ENCODE measurements at places on chromosomes 5 and 9.

DNA sequence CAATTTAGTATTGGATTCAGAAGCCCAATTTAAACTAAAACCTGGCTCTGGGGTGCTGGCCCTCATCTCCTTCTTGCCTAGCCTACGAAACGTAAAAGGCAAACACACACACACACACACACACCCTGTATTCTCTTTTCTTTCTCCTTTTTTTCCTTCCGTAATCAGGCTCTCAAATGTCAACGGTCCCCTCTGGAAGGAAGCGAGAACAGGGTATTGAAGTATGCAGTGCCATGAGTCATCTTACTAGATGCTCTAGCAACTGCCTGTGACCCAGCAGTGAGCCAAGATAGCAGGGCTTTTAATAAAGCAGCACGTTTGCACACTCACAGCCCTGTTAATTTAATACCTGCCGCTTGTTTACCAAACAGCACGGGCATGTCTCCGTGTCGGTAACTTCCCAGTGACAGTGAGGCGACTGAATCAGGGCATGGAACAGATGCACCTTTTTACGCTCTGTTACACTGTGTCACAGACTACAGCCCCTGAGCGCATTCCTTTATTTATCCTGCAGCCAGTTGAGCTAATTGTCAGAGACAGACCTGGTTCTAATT is 243.8 kb downstream of the BNC2 start:
- DNase-seq, result no peak

GRCh38 chr9:77424993-77425392 is 223.1 kb downstream of the GNA14 start:
- no peak for DNase-seq

DNA sequence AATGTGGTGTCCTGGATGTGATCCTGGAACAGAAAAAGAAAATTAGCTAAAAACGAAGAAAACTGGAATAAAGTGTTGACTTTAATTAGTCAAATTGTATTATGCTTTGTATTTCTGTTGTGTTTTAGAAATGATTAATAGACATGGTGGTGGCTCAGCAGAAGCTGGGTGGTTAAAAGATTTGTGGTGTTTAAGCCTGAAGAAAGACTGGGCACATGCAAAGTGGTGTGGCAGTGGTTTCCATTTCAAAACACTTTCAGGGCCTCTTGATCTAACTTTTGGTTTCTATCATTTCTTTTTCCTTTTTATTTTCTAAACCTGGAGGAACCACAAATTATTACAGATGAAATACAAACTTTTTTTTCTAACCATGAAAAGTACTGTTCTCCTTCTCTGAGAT is 44.1 kb downstream of the ADGRV1 start:
- DNase-seq, result no peak

- DNase-seq, result no peak
Measured at GRCh38 chr5:91386120-91386519, 3.0 kb upstream of the ARRDC3 start.

- DNase-seq, result no peak
Measured at GRCh38 chr9:136012651-136013050, 51.5 kb upstream of the UBAC1 start.

- peak; percentile 69 for DNase-seq
Measured at GRCh38 chr5:177389241-177390169, 5.3 kb downstream of the SLC34A1 start.

DNA sequence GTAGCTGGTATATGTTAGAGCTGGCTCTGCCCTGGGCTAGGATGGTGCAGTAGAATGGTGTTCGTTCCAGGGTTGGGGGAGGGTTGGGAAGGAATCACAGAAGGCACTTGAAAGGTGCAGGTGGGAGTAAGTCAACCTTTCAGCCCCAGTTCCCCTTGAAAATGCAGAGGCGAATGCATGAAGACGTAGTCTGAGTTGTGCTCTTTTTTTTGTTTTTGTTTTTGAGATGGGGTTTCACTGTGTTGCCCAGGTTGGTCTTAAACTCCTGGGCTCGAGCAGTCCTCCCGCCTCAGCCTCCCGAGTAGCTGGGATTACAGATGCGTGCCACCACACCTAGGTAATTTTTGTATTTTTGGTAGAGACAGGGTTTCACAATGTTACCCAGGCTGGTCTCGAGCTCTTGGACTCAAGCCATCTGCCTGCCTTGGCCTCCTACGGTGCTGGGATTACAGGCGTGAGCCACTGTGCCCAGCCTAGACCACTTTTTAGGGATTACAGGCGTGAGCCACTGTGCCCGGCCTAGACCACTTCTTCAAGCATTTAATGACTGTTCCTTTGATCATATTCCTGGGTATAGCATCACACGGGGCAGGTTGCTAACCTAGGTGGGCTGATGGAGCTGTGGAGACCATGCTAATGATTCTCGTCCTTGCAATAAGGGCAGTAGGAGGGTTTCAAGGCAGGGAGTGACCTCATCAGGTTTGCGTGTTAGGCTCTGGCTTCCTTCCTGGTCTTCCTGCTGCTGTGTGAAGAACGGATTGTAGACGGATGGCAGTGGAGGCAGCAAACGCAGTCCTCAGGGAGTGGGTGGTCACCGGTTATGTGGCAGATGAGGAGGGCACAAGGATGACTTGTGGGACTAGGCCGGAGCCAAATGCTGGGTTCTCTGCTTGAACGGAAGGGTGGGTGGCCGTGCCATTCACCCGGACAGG is 13.7 kb downstream of the EHMT1 start:
- no peak for DNase-seq

GRCh38 chr9:2066312-2067273 is 51.4 kb downstream of the SMARCA2 start:
- DNase-seq, result no peak

GRCh38 chr9:78707080-78707479 is 410.2 kb downstream of the PSAT1 start:
- DNase-seq, result no peak

DNA sequence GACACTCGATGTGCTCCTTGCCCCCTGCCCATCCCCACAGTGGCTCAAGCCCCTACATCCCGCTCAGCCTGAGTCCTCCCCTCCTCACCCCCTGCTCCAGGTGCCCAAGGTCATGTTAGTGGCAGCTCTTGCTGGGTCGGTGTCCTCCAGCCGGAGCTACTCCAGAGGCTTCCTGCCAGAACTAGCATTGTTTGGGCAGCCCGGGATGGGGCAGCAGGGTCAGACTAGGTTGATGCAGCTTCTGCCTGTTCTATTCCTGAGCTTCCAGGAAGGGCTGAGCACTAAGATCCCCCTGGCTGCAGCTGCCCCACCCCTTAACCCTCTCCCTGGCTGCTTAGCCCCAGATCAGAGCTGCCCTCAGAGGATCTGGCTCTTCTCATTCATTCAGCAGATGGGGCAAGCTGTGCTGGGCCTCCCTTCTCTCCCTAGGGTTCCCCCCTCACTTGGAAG is 671 bp downstream of the RGS14 start:
- no peak for DNase-seq

GRCh38 chr5:3612591-3613042 is 17.0 kb downstream of the IRX1 start:
- DNase-seq, result no peak

- DNase-seq, result no peak
Measured at GRCh38 chr5:165119175-165119574, 1613.8 kb downstream of the MAT2B start.

GRCh38 chr9:131299346-131299960 is 9.9 kb downstream of the PLPP7 start:
- no peak for DNase-seq

- no peak for DNase-seq
Measured at GRCh38 chr9:34387239-34387638, 10.5 kb upstream of the MYORG start.

- no peak for DNase-seq
Measured at GRCh38 chr9:113467183-113467582, 3.7 kb downstream of the RGS3 start.

- DNase-seq, result no peak
Measured at GRCh38 chr5:4640795-4641194, 499.3 kb upstream of the ADAMTS16 start.

DNA sequence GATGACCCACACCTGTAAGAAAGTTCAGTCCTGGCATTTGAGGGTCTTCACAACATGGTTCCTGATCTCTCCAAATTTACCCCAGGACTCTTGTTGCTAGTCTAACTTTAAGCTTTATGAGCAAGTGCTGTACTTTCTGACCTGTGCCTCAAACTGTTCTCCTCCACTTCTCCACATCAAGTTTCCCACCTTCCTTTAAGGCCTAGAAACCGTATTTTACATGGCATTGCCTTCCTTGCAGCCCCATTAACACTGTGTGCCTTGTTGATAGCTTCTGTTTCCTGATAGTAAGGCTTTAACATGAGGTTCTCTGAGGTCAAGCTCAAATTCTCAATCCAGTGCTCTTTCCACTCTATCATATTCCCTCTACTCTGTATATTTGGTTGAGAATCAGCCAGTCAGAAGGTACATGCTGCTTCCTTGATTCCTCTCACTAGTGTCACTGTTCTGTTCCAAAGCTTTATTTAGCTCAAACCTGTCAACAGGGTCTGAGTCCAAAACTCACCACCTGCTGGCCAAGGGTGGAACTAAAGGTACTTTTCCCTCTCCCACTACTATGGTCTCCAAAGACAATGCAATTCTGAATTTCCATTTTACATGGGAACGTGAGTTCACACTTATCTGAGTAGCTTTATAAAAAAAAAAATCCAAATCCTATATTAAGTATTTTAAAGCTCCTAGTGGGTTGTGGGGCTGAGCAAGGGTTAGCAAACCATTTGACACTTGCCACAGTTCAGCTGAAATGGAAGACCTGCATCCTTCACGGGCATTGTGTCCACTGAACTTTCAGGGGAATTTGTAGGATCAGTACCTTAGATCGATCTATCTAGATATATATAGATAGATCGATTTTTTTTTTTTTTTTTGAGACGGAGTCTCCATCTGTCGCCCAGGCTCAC is 21.1 kb downstream of the VCP start:
- peak; percentile 56 for DNase-seq

GRCh38 chr9:136247947-136248637 is 2.5 kb upstream of the QSOX2 start:
- no peak for DNase-seq

GRCh38 chr5:155871623-155872022 is 455.3 kb upstream of the SGCD start:
- no peak for DNase-seq

- DNase-seq, result no peak
Measured at GRCh38 chr9:129209580-129209979, 31.5 kb upstream of the IER5L start.

- no peak for DNase-seq
Measured at GRCh38 chr9:37761511-37761910, 7.9 kb downstream of the TRMT10B start.

GRCh38 chr9:111030492-111030891 is 7.8 kb downstream of the LPAR1 start:
- DNase-seq, result no peak

DNA sequence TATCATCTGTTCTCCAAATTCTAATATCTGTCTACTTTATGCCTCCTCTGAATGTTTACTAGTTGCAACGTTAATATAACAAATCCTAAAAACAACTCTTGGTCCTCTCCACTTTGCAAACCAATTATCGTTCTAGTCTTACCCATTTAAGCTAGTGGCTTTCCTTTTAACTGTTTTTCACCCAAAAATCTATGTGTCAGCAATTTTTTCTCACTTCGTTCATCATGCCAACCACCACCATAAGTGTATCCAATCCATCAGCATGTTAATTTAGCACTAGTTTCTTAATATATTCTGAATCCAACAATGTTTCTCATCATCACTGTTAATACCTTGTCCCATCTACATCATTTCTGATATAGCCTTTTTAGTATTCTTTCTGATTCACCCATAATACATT is 90.0 kb upstream of the RORB start:
- DNase-seq, result no peak

DNA sequence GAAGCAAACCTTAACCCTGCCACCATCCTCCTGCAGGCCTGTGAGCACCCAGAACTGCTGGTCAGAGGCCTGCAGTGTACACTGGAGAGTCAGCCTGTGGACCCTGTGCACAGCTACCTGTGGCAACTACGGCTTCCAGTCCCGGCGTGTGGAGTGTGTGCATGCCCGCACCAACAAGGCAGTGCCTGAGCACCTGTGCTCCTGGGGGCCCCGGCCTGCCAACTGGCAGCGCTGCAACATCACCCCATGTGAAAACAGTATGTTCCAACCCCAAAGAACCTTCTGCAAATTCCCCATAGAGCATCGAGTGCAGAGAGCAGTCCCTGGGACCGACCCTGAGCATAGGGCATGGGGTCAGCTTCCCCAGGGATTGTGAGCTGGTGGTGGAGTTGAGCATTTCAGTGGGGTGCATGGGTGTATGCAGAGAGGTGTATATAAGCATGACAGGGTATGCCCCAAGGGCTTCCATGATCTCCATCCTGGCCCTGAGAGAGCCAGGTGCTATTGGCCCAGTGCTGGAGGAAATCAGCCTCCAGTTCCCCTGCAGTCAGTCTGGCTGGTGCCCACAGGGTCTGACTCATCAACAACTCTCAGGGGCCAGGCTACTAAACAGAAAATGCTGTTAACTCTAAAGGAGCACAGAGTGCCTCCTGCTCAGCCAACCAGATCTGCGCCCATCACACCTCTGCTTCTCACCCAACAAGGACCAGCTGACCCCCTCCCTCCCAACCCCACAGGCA is 126.2 kb downstream of the SAXO1 start:
- no peak for DNase-seq

DNA sequence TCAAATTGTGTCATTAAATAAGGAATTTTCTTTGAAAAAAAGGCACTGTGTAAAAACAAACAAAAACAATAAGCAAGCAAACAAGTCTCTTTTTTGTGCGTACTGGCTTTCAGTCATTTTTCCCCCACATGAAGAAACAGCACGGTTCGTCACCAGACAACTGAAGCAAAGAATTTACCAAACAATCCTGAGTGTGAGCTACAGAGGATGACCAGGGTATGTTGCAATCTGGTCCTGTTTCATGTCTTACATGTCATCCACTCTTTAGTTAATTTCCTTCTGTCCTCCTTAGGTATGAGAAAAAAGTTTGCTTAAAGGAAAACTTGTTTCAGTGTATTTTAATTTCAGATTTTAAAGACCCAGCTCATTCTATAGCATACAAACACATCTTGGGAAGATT is 1080.7 kb upstream of the NUDT12 start:
- no peak for DNase-seq

GRCh38 chr5:126595486-126596083 is 566 bp upstream of the ALDH7A1 start:
- no peak for DNase-seq

- no peak for DNase-seq
Measured at GRCh38 chr5:147756566-147756965, 26.0 kb downstream of the JAKMIP2 start.

- DNase-seq, result no peak
Measured at GRCh38 chr5:168613996-168614395, 34.8 kb upstream of the PANK3 start.

- DNase-seq, result peak; percentile 18
Measured at GRCh38 chr9:35481347-35481975, 8.4 kb upstream of the RUSC2 start.

GRCh38 chr9:86126998-86127972 is 27.9 kb upstream of the GOLM1 start:
- no peak for DNase-seq

- DNase-seq, result peak; percentile 73
Measured at GRCh38 chr5:43039471-43040286, 440 bp downstream of the ANXA2R start.

GRCh38 chr5:151719228-151720000 is 32.7 kb upstream of the SPARC start:
- DNase-seq, result no peak

- no peak for DNase-seq
Measured at GRCh38 chr9:137542486-137542885, 7.7 kb downstream of the PNPLA7 start.

All from activated naive CD4-positive, alpha-beta T cell treated with Interleukin-2 at 50 U/mL for 16 hours (primary cell).